NCI-H526 (cell line): ENCODE measurements at places on chromosomes 12 and 14.

GRCh38 chr14:90732139-90732538 lies 84.1 kb downstream of the TTC7B start:
- DNase-seq: no peak

- DNase-seq: no peak
Observed at GRCh38 chr12:105523164-105524057, 192.9 kb downstream of the C12orf75 start.

DNA sequence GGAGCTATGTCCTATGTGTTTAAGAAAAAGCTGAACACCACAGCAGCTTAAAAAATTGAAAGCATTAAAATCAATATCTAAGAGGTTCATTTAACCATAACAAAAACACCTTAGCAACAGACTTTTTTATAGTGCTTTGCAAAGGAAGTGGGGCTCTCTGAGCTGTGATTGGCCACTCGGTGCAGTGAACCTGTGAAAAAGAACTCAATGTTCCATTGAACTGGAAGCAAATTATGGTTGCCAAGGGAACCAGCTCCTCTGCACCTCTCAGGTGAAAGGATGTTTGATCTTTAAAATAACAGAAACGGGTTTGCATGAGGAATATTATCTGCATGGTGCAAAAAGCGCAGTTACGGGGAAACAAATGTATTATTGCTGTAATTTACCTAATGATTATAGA lies 149.4 kb downstream of the SNAPC1 start:
- no peak for DNase-seq

DNA sequence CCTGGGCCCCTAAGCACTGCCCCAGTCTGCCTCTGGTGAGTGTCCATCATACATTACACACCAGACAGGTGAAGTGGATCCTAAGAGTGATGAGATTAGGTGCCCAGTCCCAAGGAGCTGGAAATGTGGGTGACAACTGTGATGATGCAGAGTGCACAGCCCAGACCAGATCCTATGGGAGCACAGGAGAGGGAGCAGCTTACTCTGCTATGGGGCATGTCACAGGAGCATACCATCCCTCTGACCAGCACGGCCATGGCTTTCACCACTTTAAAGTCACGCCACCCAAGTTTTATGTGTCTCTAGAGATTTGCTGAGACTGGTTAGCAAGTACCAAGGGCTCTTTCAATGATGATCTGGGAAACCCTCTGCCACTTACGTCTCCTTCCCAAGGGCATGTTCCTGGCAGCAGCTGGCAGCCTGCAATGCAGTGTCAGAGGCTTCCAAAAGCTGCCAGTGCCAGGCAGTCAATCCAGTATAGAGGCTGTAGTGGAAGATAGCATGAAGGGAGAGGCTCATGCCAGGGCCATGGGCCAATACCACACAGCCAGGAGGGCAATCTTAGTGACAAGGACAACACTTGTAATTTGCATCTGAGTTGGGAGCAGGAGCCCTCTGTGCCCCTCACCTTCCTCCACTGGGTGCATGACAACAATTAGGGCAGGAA lies 40.2 kb downstream of the STAB2 start:
- no peak for DNase-seq

DNA sequence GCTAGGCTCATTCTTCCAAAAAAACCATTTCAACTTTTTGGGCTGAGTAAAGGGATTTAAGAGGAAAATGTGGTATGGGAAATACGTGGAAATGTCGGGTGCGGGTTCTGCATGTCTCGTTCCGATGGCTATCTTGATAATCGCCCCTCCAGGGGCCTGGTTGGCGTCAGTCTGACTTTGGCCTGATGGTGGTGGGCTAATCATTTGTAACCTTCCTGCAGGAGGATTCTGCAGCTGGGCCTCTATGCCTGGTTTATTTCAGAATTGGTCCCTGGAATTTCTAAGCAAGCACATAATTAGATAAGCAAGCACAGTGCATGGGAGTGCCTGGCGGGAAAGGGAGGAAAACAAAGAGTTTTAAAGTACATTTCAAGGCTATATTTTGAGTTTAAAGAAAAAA lies 14.8 kb upstream of the SLC4A8 start:
- no peak for DNase-seq

DNA sequence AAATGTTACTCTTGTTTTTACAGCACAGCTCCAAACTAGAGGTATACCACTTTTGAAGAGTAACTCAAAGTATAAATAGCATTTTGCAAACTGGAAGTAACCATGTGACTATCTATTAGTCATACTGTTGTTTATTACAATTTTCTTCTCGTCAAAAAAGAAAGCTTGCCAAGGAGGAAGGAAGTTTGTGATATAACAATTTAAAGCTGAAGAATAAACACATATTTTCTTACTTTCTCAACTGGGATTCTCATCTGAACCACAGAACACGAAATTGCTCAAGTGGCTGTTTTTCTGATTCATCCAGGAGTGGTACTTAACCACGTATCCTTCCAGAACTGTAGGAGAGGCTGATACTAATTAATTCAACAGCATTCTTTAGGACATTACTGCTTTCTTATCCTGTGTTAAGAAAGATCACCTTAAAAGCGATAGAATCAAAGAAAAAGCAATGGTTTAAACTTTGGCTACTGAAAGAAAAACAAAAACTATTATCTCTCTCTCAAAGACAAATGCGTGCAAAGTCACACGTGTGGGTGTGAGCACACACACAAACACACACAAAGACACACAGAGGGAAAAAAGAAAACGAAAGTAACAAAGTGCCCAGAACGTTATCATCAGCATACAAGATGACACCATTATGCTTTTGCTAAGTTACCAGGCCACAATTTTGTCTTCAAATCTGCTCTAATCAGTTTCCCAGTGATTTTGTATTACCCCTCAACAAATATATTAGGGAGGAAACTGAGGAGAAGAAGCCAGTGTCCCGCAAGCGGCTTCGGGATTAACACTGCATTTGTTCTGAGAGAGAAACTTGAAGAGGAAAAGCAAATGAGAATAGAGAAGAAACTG lies at the start of gene CLEC2B:
Gene CLEC2B, minus strand, starts transcription at position 48 of the 855 bp plus-strand sequence.
- peak; percentile 1 for DNase-seq
